Natural killer cell (primary cell): ENCODE measurements at places on chromosomes 12 and 14.

- DNase-seq: no peak
Observed at GRCh38 chr12:49789992-49790391, 38.2 kb downstream of the NCKAP5L start.

- DNase-seq: no peak
Observed at GRCh38 chr12:1083151-1083888, 92.3 kb downstream of the ERC1 start.

DNA sequence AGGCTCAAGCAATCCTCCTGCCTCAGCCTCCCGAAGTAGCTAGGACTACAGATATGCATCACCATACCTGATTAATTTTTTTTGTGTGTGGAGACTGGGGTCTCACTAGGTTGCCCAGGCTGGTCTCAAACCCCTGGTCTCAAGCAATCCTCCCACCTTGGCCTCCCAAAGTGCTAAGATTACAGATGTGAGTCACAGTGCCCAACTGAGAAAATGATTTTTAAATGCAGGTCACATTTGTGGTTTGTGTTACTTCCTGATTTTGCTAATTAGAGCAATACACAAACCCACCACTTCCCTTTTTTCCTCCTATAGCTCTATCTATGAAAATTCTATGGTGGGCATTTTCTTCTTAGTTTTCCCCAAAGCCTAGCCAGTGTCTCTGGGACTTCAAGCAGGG is 45.5 kb upstream of the TMEM263 start:
- no peak for DNase-seq

DNA sequence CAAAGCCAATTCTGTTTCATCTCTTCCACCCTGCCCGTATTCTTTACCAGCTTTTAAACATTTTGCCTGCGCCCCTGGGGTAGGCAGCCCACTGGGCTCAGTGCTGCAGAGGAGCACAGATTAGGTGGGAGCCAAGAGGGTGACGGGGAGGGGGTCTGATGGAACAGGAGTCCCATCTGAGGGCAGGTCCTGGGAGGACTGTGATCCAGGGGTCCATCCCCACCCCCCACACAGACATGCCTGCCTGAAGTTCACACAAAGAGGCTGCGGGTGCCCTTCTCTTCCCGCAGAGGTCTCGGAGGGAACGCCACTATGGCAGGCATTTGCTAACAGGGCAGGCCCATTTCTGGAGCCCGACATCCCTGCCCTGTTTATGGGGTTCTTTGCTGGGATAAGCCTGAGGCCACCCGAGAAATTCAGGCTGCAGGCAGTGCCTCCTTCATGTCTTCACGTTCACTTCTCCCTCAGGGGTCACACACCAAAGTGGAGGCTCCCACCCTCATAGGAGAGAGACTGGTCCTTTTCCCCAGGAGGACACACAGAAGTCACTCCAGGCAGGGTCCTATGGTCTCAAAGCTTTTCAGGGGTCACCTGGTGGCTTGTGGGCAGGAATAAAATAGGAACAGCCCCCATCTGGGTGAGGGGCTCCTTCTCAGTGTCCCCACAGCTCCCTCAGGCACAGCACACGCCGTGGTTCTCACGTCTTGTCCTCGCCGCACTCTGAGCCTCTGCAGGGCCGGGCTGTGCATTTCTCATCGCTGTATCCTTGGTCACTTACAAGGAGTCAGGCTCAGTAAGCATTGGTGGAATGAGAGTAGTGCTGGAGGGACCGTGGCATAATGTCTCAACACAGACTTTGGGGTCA is 12.9 kb downstream of the VASH1 start:
- DNase-seq: no peak

- no peak for DNase-seq
Observed at GRCh38 chr14:28608851-28609828, 157.4 kb upstream of the FOXG1 start.

DNA sequence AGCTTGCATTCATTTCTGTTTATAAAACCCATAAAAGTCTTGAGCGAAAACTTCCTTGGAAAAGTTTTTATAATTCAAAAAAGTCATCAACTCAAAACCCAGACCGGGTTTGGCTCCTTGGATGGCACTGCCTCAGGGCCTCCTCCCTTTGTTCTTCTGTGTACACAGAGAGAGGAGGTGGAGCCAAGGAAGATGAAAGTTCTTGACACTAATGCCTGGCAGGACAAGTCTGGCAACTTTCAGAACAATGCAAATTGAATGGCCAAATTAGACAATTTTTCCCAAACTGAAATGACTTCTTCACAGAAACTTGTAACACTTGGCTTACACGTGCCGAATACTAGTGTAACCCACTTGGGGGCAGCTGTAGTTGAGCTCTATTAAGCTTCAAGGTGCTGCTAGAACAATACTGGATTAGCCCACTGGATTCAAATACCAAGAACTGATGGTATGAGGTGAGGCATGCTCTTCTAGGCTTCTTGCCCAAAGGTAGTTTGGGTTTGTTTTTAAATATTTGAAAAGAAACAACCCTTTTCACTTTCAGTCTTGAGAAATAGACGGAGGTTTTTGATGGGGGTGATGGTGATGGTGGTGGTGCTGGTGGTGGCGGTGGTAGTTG is 86.6 kb upstream of the FRMD6 start:
- no peak for DNase-seq

GRCh38 chr14:87916103-87916885 is 76.7 kb downstream of the GALC start:
- no peak for DNase-seq

DNA sequence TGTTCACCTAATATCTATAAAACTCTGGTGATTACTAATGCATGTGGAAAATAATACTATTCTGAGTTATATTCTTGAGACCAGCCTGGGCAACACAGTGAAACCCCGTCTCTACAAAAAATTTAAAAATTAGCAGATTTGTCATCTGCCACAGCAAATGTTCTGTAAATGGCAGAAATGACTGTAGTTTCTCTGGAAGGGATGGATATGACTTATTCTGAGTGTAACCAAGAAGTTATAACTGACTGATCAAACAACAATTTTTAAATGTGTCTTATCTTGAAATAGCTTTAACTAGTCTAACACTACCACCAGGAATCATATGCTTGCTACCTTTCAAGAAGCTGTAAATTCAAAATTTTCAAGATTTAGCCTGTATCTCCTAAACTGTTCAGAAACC is 88.7 kb downstream of the PLBD1 start:
- no peak for DNase-seq

DNA sequence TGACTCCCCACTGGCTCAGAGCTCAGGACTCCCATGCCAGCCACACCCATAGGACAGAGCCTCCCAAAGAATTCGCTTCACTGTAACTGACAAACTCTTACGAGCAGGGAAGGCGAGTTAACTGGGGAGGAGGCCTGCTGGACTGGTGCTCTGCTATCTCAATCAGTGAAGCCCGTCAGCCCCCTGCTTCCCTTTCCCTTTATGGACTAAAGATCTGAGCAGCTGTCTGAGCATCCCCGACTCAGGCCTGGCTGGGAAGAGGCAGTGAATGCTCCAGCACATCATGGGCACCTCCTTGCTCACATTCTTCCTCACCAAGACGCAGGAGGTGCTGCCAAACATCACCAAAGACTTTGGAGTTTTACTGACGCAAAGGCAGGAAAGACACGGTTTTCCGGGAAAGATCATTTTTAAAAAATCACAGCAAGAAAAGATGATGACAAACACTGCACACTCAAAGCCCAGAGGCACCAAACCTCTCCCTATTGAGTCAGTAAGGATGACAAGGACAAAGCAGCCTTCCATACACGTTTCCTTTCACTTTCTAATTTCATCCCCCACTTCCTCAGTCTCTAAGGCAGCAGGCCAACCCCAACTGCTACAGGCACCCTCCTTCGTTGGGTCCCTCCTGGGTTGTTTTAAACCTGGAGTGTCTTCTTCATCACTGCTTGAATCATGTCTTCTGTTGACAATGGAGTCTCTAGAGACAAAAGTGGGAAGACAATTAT is 45.0 kb upstream of the P2RX7 start:
- DNase-seq: no peak

DNA sequence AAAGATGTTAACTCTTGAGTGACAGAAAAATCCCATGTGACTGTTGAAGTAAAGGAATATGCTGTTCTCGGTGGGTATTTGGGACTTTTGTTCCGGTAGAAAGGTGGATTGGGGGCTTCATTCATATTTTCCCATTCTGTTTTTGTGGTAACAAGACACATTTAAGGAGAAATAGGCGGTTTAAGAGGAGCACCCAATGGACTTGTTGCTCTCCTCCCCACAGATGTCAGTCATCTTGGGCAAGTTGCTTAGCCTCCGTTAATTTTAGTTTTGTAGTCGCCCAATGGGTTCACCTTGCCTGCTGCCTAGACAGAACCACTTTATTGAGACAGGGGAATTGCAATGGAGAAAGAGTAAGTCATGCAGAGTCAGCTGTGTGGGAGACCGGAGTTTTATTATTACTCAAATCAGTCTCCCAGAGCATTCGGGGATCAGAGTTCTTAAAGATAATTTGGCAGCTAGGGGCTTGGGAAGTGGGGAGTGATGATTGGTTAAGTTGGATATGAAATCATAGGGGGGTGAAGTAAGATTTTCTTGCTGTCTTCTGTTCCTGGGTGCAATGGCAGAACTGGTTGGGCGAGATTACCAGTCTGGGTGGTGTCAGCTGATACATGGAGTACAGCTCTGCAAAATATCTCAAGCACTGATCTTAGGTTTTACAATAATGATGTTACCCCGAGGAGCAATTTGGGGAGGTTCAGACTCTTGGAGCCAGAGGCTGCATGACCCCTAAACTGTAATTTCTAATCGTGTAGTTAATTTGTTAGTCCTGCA is 50.3 kb downstream of the SLC38A1 start:
- DNase-seq: peak; percentile 30

DNA sequence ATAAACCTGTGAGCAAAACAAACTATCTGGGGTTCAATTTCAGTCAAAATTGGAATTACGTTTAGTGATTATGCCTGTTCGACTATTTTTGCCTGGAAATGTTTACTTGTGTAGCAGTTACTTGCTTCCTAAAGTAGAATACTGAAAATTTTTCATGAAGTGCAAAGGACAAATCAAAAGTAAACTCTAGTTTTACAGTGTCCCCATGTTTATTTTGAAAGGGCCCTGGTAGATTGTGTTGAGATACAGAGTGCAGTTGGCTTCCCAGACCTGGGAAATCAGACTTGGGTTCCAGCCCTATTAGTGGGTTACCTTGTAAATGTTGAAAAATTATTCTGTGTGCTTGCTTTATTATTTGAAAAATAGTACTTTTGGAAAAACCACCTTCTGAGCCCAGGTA is 17.3 kb downstream of the KLRB1 start:
- no peak for DNase-seq

DNA sequence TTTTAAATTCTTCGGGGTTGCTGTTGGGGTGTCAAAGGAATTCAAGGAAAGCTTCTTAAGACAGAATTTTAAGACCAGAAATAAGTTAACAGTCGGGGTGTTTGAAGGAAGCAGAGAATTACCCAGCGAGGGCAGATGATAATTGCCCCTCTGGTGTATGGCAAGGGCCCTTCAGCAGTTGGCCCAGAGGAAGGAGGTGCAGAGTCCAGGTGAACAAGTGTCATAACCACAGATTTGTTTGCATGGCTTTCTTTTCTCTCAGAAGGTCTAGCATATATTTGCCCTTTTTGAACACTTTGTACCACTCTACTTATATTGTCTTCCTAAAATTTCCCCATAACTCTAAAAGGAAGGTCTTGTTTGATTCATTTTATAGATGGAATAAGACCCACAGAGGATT is 1.8 kb downstream of the PDE6H start:
- DNase-seq: no peak

GRCh38 chr14:68692216-68692615 is 100.7 kb downstream of the ZFP36L1 start:
- DNase-seq: no peak

- no peak for DNase-seq
Observed at GRCh38 chr14:81177225-81177624, 43.5 kb downstream of the GTF2A1 start.

- no peak for DNase-seq
Observed at GRCh38 chr12:118760623-118761022, 220.7 kb upstream of the SRRM4 start.

DNA sequence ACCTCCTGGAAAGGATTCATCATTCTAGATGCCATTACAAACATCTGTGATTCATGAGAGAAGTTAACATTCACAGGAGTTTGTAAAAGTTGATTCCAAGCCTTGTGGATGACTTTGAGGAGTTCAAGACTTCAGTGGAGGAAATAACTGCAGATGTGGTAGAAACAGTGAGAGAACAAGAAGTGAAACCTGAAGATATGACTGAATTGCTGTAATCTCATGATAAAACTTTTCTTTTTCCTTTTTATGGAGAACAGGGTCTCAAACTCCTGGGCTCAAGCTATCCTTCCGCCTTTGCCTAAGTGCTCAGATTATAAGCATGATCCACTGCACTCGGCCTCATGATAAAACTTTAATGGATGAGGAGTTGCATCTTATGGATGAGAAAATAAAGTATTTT is 64.5 kb upstream of the GTF2A1 start:
- no peak for DNase-seq

GRCh38 chr14:72479461-72479931 is 414.4 kb downstream of the DPF3 start:
- DNase-seq: no peak

- DNase-seq: no peak
Observed at GRCh38 chr12:6754411-6754810, 1.5 kb upstream of the MLF2 start.

DNA sequence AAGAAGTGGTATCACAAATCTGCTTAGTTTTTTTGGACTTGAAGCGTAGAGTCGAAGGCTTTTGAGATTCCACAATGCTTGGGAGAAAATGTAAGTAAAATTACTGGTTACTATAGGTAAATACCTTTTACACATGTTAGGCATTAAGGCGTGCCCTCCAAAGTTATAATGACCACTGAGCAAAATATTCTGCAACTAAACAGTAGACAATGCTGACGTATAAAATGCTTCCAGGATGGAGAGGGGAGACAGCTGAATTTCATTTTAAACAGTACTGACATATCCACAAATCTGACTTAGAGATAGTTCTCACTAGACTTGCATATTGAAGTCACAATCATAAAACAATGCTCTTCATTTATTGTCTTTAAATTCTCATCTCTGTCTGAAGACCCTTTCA is 144.5 kb upstream of the DCN start:
- DNase-seq: no peak

DNA sequence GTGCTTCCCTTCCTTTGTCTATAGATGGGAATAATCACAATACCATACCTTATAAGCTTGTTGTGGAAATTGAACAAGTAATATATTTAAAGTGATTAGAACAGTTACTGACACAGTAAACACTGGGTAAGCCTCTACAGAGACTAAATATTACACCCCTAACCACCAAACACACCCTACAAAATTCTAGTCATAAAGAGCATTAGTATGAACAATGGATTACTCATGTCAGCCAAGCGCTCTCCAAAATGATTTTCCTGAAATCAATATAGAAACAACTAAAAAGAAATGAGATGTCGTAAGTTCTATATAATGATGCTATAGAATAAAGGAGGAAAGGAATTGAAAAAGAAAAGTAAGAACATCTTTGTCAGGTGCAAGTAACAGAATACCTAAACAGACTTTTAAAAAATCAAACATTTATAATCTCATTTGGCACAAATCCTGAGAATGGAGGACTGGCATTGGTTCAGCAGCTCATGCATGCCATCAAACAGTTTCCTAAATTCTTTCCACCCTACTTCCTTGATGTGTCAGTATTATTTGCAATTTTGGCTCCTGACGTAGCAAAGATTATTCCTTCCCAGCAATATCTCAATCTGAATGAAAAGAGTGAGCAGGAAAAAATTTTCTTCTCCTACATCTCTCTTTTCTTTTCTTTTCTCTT is 118.0 kb downstream of the SINHCAF start:
- DNase-seq: no peak
